GM23248 (cell line): ENCODE measurements at places on chromosomes 12 and 14.

- DNase-seq: peak; percentile 83
Measured at GRCh38 chr12:111598637-111599452, at the start of gene ATXN2. Gene ATXN2 (minus strand): TSS chr12:111599315. CDS start chr12:111599034, 281 bp downstream.

DNA sequence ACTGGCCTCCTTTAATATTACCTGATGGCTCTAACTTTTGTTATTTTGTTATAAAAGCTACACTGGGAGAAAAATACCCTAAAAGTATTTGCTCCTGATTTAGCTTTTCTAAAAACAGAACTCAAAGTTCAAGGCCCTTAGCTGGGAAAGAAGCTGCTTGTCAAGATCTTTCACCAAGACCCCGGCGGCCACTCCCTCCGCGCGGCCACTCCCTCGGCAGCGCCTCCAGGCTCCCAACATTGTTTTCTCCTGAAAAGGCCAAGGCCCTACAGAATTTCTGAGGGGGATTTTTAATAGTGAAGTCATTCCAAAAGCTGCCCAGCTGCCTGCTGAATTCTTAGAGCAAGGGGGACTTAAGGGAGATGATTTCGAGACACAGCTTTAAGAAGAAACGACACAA, 96.4 kb downstream of the NTN4 start:
- DNase-seq: no peak

DNA sequence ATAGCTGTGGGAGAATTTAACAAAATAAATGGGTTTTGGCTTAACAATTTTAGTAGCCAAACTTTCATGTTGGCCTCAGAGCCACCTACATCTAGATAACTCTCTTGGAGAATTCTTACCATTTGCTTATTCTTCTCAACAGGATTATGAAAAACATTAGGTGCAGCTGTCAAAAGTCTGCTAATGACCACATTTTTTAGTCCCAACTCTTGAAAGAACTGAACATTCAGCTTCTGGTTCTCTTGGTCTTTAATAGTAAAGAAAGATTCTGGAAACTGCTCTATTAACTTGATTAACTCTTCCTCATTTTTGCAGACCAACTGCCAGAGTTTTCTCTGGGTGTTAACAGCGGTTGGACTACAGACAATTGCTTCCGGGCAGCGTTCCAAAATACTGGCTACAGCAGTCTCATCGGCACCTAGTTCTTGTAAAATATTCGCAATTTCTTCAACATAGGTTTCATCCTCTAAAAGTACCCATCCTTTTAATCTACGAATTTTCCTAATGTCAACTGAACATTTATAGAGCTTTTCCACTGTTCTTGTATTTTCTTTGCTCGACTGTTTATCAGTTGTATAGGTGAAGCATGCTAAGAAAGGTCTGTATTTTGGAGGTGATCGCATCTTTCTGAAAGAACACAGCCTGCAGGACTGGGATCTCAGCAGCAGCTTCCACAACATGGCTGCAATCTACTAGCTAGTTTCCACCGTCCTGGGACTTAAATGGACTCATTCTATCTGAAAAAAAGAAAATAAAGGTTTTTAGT, 8.7 kb downstream of the MTERF2 start:
- peak; percentile 73 for DNase-seq

- DNase-seq: no peak
Measured at GRCh38 chr14:103118663-103119404, 4.4 kb upstream of the TNFAIP2 start.

DNA sequence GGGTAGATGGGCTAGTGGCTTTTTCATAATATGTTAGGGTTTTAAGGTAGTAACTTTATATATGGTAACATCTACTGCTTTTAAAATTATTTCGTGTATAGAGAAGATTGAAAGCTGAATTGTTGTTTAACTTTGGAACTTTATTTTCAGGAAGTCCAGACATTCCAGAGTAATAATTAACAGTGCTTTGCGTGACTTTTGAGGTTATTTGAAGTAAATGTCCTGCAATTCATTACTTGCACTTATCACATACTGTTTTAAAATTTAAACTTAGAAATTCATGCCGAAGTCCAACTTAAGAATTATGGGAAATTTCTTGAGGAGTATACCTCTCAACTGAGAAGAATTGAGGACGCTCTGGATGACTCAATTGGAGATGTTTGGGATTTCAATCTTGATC, 3.3 kb downstream of the WASHC4 start:
- DNase-seq: peak; percentile 24

GRCh38 chr14:72946491-72946890, 20.2 kb downstream of the DCAF4 start:
- DNase-seq: no peak

- DNase-seq: no peak
Measured at GRCh38 chr14:28877923-28878322, 111.3 kb downstream of the FOXG1 start.

GRCh38 chr12:120094485-120094884, 22.1 kb downstream of the RAB35 start:
- no peak for DNase-seq
